ENCODE measurements at places on chromosomes 1 and 21. TPM values are rescaled to one million over a fixed set of nuclear protein-coding genes. Genes with fewer than 3 reads are reported as not detected.

LDLRAD1 gene
- total RNA-seq: not detected

MIXL1 gene
- total RNA-seq: 0.10 TPM

GBP5 gene
- 3.0 TPM for total RNA-seq

EDEM3 gene
- total RNA-seq: 39.4 TPM

GPR157 gene
- 1.8 TPM for total RNA-seq

CACHD1 gene
- 8.2 TPM for total RNA-seq

CFHR4 gene
- total RNA-seq: not detected

SPRR3 gene
- total RNA-seq: not detected

MYOC gene
- total RNA-seq: not detected

CD1C gene
- total RNA-seq: not detected

SLAMF9 gene
- not detected for total RNA-seq

PSMG1 gene
- total RNA-seq: 34.1 TPM

PINK1 gene
- total RNA-seq: 57.2 TPM

ADAMTSL4 gene
- 1.3 TPM for total RNA-seq

ANKRD34A gene
- 0.35 TPM for total RNA-seq

RNF187 gene
- total RNA-seq: 81.3 TPM

OR2L13 gene
- not detected for total RNA-seq

OR14K1 gene
- total RNA-seq: not detected

NBPF6 gene
- total RNA-seq: not detected
